ENCODE measurements at places on chromosomes 6 and 20.

GRCh38 chr6:62998022-62998421 lies 213.2 kb upstream of the FKBP1C start:
- no peak for DNase-seq

- DNase-seq, result no peak
These were observed 179.1 kb downstream of the THBS2 start for GRCh38 chr6:169074526-169074925.

- DNase-seq, result no peak
These were observed 749.9 kb downstream of the HACE1 start for GRCh38 chr6:104109806-104110205.

DNA sequence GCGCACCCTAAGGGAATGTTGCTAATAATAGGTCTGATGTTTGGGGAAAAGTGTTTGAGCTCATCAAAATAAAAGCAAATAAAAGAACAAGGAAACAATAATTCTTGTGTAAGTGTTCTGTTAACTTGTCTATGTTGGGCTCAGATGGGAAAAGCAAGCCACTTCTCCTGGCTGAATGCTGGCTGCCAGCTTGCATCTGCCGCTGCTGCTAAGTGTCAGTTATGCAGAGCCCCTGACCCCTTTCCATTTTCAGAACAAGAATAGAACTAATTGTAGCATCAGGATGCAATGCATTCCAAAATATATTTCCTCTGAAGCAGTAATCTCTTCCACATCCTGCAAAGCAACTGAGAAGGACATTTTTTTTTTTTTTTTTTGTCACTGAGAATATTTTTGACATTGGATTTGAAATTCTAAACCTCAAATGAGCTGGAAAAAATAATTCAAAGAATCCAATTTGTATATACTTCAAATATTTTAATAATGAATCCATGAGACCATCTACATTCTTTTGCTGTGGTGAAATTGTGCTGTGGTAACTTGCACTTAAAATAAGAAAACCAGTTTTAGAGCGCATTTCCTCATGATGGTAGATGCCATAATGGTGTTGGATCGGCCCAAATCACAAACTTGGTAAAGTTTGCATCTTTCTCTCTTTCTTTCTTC lies 43.9 kb upstream of the DEK start:
- no peak for DNase-seq

DNA sequence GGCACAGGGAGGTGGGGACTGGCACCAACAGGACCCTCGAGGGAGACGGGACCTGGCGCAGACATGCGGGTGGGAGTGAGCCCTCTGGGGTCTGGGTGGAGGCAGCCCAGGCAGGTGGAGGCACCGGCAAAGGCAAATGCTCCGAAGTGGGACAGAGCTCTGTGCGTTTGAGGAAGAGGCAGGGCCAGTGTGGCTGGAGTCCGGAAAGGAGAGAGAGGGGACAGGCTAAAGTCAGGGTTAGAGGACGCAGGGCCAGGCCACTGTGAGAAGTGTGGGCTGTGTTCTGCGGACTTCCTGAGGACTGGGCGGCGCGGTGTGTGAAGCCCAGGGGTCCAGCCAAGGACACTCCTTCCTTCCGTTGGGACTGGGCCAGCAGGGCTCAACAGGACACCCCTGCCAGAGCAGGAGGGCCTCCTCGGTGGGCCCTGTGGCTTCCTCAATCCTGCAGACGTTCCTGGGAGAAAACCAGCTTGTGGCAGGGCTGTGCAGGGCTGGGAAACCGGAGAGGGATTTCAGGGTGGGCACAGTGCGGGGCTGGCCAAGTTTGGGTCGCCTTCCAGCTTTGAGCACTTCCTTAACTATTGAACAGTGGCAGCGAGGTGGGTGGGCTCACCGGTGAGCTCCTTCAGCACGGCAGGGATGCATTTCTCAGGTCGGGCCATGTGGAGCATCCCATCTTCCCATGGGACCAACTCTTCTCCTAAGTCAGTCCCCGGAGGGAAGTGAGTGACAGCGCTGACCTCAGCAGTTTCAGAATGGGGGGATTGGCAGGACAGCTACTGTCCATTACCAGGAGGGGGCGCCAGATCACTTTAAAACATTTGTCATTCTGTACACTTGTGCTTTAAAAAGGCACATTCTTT lies 22.5 kb downstream of the MOCS3 start:
- DNase-seq, result peak; percentile 34

- no peak for DNase-seq
These were observed 113.9 kb upstream of the TMEM170B start for GRCh38 chr6:11423667-11424066.

DNA sequence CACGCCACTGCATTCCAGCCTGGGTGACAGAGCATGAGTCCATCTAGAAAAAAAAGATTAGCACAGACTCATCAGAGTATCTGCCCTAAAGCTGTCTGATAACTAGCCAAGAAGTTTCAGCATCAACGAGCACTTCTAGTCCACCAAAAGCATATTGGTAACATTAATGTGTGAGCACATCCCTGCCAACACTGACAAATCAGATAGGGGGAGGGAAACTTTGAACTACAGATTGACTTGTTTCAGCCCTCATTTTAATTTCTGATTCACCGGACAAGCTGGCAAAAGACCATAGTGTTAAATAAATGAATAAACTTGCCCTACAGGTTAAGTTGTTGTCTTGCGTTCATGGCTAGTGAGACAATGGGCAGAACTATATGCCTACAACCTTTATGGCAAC lies 7.7 kb upstream of the SEC63 start:
- DNase-seq, result peak; percentile 12

DNA sequence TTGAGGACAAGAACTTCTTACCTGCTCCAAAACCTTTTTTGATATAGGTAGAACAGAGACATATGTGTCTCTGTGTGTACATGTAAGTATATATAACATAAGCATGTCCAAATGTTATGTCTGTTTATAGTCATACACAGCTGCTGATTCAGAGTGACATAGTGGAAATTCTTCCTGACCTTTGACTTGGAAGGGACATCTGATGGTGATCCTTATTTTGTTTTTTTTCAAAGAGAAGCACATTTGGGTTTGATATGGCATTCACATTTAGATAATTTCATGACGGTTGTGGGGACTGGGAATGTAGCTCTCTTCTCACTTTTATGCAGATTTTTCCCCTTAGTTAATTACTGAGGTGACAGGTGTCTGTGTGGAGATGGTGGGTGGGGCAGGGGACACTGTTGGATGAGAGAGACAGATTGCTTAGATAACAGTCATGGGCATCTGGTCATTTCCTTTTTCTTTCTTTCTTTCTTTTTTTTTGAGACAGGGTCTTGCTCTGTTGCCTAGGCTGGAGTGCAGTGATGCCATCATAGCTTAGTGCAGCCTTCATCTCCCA lies 39.0 kb downstream of the FARS2 start:
- DNase-seq, result no peak

- DNase-seq, result no peak
These were observed 632.9 kb downstream of the MAFB start for GRCh38 chr20:40056171-40056570.

DNA sequence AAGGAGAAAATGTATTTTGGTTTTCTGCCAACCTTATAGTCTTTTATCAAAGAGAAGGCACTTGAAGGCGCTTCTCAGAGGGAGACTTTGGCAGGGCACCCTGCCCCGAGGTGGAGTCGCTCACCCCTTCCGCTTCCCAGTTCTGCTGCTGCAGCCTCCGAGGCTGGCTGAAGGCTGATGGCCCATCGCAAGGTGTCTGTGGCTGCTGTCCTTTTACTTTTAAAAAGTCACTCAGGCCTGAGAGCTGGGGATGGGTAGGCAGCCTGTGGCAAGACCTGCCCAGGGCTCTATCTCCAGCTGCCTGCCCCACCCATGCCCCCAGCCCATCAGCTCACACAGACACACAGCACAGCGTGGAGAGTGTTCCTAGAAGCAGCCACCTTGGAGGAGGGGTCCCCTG lies 206.6 kb upstream of the CST7 start:
- no peak for DNase-seq

DNA sequence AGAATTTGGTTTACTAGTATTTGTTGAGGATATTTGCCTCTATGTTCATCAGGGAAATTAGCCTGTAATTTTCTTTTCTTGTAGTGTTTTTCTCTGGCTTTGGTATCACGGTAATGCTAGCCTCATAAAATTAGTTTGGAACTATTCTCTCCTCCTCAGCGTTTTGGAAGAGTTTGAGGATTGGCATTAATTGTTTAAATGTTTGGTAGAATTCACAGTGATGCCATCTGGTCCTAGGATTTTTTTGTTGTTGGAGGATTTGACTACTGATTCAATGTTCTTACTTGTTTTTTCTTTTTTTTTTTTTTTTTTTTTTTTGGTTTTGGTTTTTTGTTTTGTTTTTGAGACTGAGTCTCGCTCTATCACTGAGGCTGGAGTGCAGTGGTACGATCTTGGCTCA lies 156.2 kb upstream of the BTBD3 start:
- no peak for DNase-seq

DNA sequence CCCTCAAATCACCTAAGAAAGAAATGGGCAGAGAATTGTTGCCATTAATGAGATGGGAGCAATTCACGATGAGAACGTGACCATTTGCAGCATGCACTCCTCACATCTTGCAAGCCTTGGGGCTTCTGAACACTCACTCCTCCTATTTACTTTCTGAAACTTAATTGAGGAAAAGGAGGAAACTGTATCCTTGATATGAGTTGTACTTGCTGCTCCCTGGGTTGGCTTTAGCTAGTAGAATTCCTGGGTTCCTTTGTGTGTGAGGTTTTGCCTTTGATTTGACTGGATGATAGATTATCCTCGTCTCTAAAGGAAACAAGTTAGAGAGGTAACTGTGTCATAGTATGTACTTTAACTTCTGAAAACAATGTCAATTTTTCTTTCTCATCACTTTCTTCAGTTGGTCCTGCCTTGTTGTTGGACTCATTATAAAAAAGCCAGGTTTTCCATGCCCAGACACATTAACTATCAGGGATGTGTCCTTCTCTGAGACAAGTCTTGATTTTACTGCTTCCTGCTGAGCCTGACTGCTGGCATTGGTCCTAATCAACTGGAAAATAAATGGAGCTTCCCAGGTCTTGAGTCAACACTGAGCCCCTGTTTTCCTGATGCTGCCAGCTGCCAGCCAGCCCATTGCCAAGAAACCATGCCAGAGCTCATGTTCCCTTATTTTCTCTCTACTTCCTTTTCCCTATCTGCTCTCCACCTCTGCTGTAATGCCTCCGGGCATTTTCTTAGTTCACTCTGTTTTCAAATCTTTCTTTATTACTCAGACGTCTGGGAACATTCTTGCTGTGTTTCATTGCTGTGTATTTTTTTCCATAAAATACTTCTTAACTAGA lies 6.0 kb upstream of the MRAP2 start:
- DNase-seq, result peak; percentile 69

DNA sequence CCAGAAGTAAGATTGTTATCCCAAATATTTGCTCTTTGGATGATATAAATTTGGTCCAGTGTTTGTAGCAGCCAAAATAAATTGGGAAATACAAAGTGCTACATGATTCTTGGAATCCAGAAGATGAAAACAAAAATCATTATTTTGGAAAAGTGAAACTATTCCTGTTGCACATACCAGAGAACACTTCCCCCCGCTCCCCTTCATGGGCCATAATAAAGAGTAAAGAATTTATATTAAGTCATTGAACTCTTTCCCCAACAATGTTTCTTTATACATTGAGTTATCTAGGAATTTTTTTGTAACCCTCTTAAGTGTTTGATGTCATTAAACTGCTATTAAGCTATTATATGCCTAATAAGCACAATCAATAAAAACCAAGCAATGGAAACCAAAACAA lies 490.4 kb upstream of the HS3ST5 start:
- no peak for DNase-seq

- DNase-seq, result no peak
These were observed 17.7 kb downstream of the PDSS2 start for GRCh38 chr6:107441682-107442081.

- DNase-seq, result no peak
These were observed 18.1 kb downstream of the RBM38 start for GRCh38 chr20:57409316-57409671.

DNA sequence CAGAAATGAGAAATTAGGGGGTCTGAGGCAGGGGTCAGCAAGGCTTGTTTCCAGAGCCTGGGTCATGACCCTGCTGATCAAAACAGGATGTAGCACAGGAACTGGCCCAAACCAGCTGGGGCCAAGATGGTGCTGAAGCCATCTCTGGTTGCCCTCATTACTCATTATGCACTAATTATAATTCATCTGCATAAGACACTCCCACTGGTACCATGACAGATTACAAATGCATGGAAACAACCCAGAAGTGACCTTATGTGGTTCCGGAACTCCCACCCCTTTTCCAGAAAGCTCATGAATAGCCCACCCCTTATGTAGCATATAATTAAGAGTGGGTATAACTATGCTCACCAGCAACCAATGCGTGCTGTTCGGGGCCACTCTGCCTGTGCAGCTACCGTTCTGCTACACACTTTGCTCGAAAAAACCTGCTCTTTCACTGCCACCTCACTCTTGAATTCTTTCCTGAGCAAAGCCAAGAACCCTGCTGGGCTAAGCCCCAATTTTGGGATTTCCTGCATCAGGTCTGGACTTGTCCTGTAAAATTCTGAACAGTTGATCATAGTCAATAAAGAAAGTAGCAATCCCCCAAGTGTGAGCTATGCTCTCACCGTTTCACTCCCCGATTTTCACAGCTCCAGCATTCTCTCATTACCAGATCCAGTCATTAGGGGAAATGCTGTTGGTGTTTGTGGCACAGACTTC lies 122.3 kb downstream of the WDR27 start:
- DNase-seq, result no peak

- DNase-seq, result no peak
These were observed 167.8 kb downstream of the SLC24A3 start for GRCh38 chr20:19380211-19380610.

GRCh38 chr20:5172167-5172601 lies 45.4 kb downstream of the CDS2 start:
- no peak for DNase-seq

- no peak for DNase-seq
These were observed 43.8 kb downstream of the POPDC3 start for GRCh38 chr6:105135907-105136430.

GRCh38 chr6:153872946-153873345 lies 166.1 kb upstream of the OPRM1 start:
- DNase-seq, result no peak

GRCh38 chr6:73632346-73632745 lies 21.4 kb downstream of the SLC17A5 start:
- DNase-seq, result no peak

DNA sequence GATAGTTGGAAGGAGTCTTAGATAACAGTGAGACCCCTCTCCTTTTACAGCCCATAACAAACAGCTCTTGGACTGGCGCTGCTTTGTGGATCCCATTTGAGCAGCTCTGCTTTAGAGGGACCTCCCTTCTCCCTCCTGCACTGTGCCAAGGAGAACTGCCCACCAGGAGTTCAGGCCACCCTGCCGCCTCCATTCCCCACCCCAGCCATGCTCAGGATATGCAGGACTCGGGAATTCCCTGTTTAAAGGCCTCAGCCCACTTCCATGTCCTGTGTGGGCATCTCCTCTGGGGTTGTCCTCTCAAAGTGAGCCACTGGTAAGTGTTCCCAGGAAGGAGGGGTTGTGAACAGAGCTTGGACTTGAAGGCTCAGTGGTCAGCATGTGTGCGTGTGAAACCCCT lies 312.6 kb upstream of the RNF24 start:
- DNase-seq, result no peak

DNA sequence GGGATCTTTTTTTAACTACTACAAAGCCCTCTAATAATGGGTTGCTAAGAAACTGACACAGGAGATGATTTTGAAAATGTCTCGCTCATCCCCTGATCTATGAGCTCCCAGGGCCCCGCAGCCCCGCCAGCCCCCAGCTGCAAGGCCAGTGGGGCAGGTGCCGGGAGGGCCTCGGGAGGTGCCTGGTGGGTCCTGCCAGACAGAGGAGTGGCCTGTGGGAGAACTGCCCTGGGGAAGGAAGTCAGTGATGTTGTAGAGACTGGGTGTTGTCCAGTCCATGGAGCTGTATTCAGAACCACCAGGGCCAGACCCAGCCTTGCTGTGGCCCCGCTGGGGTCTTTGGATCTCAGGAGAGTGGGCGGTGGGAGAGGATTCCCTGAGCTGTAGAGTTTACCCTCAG lies 258.7 kb downstream of the TAF4 start:
- DNase-seq, result no peak

Data from T1000 (cell line).